ENCODE measurements at places on chromosomes 2 and 18.

DNA sequence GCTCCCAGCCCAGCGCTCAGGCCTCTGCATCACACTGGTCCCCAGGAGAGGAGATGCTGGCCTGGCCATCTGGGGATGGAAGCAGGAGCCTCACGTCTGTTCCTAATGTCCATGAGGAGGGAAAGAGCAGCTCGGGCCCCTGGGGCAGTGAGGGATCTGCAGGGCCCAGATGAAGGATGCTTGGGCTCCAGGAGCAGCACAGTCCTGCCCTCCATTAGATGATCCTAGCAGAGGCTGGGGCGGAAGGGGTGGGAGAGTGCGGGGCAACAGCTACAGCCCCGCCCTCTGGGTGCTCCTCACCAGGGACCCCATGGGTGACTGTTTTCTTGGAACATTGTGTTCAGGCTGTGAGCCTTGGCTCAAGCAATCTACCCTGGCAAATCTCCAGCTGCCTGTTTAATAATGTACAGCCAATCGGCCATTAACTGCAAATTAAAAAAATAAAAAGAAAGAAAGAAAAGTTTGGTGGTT lies 49.7 kb downstream of the TNS1 start:
- no peak for DNase-seq

GRCh38 chr2:179139506-179139905 lies 89.6 kb upstream of the CCDC141 start:
- DNase-seq, result no peak

- DNase-seq, result no peak
These were observed 363.1 kb downstream of the DSC3 start for GRCh38 chr18:30679285-30679930.

- no peak for DNase-seq
These were observed 64.8 kb upstream of the DARS1 start for GRCh38 chr2:136049991-136050920.

GRCh38 chr18:55390898-55391297 lies 197.1 kb downstream of the TCF4 start:
- DNase-seq, result no peak

GRCh38 chr18:29154758-29155725 lies 978.1 kb upstream of the CDH2 start:
- no peak for DNase-seq

All from stimulated activated naive CD4-positive, alpha-beta T cell (primary cell).